ENCODE measurements at places on chromosomes 13 and 19.

GRCh38 chr19:46896076-46896794, 35.4 kb downstream of the ARHGAP35 start:
- no peak for DNase-seq

GRCh38 chr19:56105090-56105701, 15.9 kb downstream of the ZNF787 start:
- DNase-seq = peak; percentile 84

GRCh38 chr13:89749888-89750287, 1597.6 kb upstream of the MIR17HG start:
- DNase-seq = no peak

- DNase-seq = no peak
These were observed 6.7 kb upstream of the FCGBP start for GRCh38 chr19:39941151-39941550.

GRCh38 chr13:112770504-112770903, 80.7 kb downstream of the ATP11A start:
- DNase-seq = no peak

GRCh38 chr13:109548374-109548773, 238.0 kb downstream of the IRS2 start:
- no peak for DNase-seq

- DNase-seq = no peak
These were observed 12.7 kb downstream of the SOX1 start for GRCh38 chr13:112079696-112080095.

DNA sequence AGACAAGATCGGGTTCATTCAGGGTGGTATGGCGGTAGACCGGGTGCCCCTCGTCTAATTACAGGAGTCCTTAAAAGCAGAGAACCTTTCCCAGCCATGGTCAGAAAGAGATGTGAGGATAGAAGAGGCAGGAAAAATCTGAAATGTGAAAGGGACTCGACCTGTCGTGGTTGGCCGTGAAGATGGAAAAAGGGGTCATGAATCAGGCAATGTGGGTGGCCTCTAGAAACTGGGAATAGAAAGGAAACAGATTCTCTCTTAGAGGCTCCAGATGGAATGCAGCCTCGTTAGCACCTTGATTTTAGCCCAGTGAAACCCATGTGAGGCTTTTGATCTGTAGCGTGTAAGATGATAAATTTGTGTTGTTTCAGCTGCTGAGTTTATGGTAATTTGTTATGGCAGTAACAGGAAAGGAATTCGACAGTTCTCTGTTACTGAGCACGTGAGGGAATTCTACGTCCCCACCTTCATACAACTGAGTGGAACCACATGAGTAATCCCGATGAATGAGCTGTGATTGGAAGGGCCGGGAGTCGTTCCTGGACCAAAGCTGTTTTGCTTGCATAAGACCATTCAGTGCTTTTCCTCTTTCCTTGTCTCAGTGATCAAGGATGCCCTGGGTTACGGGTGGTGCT, 11.0 kb upstream of the CA11 start:
- DNase-seq = peak; percentile 89

DNA sequence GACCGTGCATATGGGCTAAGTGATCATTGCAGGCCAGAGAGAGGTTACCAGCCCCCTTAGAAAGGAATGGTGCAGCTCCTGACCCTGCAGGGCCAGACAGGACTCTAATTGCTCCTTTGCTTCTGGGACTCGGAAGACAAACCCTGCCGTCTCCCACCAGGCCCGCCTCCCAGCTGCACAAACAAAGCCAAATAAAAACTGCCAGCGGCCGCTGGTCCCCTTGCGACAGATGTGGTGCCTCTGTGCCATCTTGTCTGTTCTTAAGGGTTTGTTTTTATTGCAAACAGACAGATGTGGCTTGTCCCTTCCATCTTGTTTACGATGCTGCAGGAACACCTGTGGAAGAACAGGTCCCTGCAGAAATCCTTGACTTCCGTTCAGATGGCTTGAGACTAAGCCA, 434.4 kb upstream of the TSHZ3 start:
- no peak for DNase-seq
